ENCODE measurements at places on chromosomes 3 and 15.

GRCh38 chr3:125032683-125033082, 23.1 kb downstream of the HEG1 start:
- no peak for DNase-seq

DNA sequence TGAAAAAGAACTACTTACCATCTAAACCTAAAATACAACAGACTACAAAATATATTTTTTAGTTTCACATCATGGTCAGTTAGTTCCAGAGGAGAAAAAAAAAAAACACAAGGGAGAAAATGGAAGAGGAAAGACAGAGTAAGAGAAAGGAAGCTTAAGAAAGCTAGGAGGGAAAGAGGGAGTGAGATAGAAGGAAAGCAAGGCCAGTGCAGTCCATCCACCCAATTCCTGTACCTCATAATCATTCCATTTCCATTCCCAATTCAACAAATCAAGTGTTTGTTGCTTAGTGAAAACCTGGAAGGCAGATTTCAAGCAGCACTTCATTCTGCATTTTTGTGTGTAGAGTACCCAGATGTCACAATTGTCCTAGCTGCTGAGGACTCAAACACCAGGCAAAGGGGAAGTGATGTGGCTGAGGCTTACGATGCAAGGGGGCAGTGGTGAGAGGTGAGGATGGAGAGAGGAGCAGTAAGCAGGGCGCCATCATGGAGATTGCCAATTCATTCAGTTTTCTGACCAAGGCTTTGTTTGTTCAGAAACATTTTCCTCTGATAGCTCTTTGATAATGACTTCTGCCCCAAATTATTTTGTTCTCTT, 83.6 kb upstream of the GSK3B start:
- no peak for DNase-seq

DNA sequence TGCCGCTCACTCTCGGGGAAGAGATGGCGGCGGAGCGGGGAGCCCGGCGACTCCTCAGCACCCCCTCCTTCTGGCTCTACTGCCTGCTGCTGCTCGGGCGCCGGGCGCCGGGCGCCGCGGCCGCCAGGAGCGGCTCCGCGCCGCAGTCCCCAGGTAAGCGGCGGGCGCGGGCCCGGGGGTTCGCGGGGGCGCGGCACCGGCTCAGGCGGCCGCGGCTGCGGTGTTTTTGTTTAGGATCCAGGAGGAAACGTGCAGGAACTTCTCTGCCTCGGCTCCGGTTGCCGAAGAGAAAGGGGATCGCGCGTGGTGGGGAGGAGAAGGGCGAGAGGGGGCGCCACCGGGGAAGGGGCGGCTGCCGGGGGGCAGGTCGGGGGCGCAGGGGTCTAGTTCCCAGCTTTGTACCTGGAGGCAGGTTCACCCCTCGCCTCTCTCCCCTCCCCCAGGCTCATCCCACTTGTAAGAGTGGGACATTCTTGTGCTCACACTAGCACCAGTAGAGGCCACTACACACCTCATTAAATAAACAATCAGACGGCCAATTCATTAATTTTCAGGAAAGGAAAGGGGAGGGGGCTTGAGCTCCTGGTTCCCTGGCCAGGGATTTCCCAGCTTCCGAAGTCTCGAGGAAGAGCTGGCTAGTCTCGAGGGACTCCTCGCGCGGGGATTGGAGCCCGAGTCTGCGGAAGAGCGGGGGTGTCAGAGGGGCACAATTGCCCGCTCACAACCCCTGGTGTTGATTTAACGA, 562 bp downstream of the NEO1 start:
- no peak for DNase-seq

DNA sequence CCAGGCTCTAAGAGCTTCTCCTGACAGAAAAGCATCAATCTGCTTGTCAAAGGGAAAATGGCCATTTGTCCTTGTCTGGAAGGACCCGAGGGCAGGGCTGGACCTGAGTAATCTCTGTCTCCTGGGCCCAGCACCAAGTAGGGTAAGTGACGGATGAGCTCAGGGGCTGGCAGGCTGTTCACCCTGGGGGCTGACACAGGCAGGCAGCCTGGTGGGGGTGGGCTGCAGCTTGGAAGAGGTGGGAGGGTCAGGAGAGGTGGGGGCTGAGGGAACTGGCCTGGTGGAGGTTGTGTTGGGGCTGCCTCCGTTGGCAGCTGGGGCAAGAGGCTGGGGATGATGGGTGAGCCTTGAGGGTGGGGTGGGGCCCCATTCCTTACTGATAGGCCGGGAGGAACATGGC, 42.3 kb upstream of the ADPGK start:
- DNase-seq: no peak

- DNase-seq: no peak
Measured at GRCh38 chr15:39878406-39878785, 41.7 kb downstream of the GPR176 start.

DNA sequence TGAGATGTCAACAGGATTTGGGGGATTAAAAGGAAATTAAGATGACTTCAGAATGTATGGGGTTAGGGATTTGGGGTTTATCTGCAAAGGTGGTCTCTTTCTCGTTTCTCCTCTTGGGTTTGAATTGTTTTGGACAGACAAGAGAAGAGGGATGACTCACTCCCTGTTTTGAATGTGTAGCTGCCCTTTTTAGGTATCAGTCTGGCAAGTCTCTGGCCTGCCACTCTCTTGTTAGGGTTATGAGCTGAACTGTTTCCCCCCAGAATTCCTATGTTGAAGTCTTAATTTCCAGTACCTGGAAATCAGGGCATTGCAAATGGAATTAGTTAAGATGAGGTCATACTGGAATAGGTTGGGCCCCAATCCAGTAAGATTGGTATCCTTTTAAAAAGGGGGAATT, 291.7 kb downstream of the MEX3B start:
- DNase-seq: no peak

DNA sequence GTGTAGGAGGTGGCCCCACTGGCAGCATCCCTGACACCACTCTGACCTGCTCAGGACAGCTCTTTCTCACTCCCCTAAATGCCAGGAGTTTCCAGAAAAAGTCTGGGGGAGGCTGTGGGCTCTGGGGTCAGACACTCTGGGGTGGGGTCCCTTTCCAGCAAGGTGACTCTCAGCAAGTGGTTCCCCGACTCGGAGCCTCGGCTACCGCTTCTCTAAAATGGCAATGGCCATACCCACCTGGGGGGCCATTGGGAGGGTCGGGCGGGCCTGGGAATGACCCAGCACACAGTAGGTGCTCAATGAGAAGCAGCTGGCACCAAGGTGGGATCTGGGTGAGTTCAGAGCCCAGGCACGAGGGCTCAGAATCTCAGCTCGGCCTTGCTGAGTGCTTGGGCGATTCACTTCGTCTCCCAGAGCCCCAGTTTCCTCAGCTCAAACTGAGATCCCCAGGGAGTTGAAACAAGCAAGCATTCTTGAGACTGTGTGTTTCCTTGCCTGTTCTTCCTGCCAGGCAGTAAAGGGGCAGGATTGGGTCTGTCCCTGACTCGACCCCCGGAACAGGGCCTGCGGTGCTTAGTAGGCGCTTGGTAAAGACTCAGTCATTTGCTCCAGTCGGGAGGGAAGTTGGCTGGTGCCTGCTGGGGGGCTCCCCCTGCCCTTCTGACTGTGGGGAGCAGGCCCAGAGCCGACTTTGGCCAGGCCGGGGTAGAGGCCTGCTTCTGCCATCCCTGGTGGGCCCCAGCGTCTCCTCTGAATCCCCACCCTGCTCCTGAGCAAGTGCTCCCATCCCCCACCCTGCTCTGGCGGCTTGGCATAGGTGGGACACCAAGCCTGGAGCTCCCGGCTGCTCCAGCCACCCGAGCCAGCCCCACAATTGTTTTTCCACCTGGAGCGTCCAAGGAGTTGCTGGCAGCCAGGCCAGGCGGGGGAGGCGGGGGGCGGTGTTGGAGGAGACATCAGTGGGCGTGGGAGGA, 32.9 kb upstream of the FBLN2 start:
- DNase-seq: no peak

GRCh38 chr3:13414040-13414729, 5.9 kb downstream of the NUP210 start:
- no peak for DNase-seq

GRCh38 chr15:48289628-48290027, 41.6 kb upstream of the DUT start:
- DNase-seq: no peak

- no peak for DNase-seq
Measured at GRCh38 chr15:38593524-38593923, 28.9 kb upstream of the RASGRP1 start.

DNA sequence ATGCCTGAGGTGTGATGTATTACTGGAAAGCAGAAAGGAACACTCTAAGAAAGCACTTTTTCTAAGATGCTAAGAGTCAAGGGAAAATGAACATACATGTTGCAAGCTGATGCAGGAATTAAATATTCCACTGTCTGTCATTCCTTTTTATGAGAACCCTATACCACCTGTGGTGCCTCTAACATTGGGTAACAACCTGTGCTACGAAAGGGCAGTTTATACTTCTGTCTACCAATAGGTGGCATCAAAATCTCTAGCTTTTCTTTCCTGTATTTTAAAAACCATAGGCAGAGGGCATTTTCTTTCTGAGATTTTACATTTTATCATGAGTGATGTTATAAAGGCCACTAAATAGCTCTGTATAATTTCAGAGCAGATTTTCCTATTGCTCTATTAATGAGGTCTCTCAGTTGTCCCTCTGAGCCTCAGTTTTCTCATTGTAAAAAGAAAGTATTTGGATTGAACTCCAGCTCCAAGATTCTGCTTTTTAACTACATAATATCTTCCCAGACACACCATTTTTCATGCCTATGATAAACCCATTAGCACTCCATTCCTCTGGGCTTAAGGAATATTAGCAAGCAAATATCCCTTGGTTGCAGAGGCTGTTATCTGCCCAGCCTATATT, 3.5 kb upstream of the CPNE4 start:
- no peak for DNase-seq

DNA sequence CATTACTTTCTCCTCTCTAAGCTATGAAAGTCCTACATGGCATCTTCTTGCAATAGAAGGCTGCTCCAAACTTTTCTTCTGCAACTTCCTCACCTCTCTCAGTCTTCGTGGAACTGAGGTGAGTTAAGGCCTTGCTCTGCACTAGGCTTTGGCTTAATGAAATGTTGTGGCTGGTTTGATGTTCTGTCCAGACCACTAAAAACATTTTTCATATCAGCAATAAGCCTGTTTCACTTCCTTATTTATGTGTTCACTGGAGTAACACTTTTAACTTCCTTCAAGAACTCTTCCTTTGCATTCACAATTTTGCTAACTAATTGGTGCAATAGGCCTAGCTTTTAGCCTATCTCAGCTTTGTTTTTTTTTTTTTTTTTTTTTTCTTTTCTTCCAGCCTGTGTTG, 335.3 kb upstream of the NECTIN3 start:
- DNase-seq: no peak

DNA sequence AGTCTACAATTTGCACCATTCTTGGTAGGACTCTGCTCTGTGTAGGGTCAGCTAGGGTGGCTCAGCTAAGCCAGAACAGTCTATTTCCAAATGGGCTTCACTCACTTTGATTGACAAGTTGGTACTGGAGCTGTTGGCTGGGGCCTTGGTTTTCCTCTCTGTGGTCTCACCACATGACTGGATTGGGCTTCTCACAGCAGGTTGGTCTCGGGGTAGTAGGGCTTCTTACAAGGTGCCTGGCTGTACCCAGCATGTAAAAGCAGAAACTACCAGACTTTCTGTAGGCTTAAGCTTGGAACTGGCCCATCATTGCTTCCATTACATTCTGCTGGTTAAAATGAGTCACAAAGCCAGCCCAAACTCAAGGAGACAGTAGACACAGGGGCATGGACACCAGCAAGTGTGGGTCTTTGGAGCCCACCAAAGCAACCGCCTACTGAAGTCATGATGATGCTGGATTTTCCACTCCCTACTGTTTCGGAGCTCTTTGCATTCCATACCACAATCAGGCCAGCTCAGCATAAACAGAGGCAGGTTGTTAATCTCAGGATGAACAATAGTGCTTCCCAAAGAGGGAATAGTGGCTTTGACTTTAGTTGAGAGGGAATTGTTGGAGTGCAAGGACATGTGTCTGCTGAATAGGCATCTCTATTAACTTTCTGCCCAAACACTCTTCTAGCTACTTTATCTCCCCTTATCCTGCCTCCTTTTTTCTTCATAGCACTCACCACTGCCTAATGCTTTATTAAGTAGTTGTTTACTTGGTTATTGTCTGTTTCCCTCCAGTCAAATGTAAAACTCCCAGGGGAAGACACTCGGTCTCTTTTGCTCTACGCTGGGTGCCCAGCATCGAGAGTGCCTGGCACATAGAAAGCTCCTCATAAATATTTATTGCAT, 78.0 kb upstream of the RARB start:
- no peak for DNase-seq

DNA sequence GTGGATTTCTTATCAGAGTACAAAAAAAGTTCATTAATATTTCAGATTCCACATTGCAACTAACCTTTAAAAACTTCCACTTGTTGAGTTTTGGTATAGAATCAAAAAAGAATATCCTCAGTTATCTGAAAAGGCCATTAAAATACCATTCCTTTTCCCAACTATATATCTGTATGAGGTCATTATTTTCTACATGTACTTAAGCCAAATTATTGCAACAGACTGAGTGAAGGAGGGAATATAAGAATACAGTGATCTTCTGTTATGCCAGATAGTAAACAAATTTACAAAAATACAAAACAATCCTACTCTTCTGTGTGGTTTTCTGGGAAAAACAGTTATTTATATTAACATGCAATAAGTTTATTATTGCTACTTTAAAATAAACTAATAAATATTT, 5.7 kb upstream of the GANC start:
- DNase-seq: no peak

- no peak for DNase-seq
Measured at GRCh38 chr15:22978691-22979237, 1.4 kb downstream of the CYFIP1 start.

All from AG09319 (cell line).